ENCODE measurements at places on chromosomes 13 and 19. TPM values are rescaled to one million over a fixed set of nuclear protein-coding genes. Genes with fewer than 3 reads are reported as not detected.

Gene CLEC4M
- total RNA-seq: not detected

Gene APC2
- 0.28 TPM for total RNA-seq

Gene MICOS13
- 47.9 TPM for total RNA-seq

Gene ZNF563
- total RNA-seq: 5.2 TPM

Gene CFAP97D2
- total RNA-seq: not detected

Gene PSG2
- not detected for total RNA-seq

Gene ZNF709
- 3.3 TPM for total RNA-seq

Gene AP1M2
- total RNA-seq: not detected

Gene CBY2
- total RNA-seq: not detected

Gene MBD3L3
- not detected for total RNA-seq

Gene CD79A
- total RNA-seq: not detected

Gene DMWD
- 27.5 TPM for total RNA-seq

Gene CEACAM19
- 2.0 TPM for total RNA-seq

Gene IL11
- 5.4 TPM for total RNA-seq

Gene ADAMTS10
- total RNA-seq: 6.3 TPM

Gene DHDH
- 0.14 TPM for total RNA-seq

Gene SCN1B
- total RNA-seq: 8.1 TPM

Gene SEMA6B
- total RNA-seq: 0.37 TPM

Gene RRAS
- total RNA-seq: 28.4 TPM

Gene CYP2A7
- not detected for total RNA-seq

Gene KLK4
- not detected for total RNA-seq

Gene ARHGAP33
- total RNA-seq: 1.3 TPM

Gene MIA
- not detected for total RNA-seq

Gene SHFL
- 18.3 TPM for total RNA-seq

All from smooth muscle cell of bladder (primary cell).